ENCODE measurements at places on chromosomes 11 and 22.

GRCh38 chr11:19344661-19345518 lies 104.1 kb upstream of the E2F8 start:
- DNase-seq = peak; percentile 58

DNA sequence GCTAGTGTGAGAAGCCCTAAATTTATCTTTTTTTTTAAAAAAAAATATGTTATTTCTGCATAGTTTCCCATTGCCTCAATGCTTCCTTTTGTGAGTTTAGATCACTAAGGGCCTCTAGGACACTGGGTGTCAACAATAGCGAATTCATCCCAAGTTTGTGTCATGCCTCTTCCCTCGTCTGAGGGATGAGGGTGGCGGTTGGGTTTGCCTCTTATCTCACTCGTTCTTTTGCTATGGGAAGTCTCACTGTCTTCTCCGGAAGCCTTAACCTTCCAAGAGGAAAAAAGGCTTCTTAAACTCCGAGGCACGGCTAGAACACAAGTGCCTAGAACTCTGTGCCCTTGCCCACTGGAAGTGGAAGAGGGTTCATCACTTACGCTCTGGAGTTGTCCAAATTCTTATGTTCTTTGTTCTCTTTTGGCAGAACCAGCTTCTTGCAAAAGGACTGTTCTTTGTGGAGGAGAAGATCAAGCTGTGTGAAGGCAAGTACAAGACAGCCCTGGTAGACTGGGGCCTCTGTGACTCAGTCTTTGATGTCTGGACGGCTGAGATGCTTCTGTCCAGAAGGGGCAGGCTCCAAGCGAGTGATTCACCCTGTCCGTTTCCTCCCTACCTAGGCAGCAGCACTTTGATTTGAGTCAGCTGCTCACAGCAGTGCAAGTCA lies 78.5 kb downstream of the TRAF6 start:
- no peak for DNase-seq

- DNase-seq = no peak
These were observed 1.5 kb downstream of the STIM1 start for GRCh38 chr11:3856856-3857553.

DNA sequence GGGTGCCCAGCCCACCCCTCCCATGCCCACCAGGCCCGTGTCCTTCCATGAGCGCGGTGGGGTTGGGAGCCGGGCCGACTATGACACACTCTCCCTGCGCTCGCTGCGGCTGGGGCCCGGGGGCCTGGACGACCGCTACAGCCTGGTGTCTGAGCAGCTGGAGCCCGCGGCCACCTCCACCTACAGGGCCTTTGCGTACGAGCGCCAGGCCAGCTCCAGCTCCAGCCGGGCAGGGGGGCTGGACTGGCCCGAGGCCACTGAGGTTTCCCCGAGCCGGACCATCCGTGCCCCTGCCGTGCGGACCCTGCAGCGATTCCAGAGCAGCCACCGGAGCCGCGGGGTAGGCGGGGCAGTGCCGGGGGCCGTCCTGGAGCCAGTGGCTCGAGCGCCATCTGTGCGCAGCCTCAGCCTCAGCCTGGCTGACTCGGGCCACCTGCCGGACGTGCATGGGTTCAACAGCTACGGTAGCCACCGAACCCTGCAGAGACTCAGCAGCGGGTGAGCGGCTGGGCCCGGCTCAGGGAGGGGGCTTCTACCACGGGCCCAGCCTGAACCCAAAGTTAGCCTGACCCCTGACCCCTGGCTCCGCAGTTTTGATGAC lies 3.0 kb downstream of the PKP3 start:
- no peak for DNase-seq

DNA sequence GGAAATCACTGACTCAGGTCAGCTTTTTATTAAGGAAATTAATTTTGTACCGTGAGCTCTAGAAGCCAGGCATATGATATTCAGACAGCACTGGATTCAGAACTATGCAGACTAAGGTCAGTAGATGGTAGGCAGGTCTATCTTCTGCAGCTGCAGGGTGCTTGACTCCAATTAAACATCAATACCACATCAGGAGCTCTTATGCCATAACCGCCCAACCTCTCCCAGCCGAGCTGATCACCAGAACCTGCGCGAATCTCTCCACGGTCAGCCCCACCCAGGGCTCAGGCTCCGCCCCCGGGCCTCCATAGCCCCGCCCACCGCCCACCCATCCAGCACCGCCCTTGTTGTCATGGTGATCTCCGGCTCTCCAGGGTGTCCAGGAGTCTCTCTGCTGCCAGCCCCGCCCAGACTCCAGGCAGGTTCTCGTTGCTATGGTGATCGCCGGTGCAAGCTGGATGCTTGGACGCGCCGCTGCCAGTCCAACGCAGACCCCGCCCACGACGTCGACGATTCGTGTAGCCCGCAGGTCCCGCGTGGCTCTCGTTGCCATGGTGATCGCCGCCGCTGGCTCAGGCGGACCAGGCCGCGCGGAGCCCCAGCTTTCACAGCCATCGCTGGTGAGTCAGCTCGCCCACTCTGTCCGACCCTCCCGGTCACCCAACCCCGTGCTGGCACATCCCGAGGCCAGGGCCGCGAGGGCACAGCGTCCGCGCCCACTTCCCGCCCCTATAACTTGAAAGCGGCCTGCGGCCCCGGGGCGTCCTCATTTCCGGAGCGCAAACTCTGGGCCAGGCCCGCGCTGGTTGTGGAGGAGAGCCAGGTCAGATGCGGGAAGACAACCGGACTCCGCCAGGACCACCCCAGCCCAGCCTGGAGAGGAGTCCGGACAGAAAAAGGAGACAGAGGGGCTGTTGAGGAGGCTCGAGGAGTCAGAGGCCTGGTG lies at the start of gene RAB36:
TSS of gene RAB36 (plus strand) at position 546 of the 946 bp plus-strand sequence. CDS start 1,140 bp downstream, outside the sequence.
- DNase-seq = peak; percentile 97
